ENCODE measurements at places on chromosomes 2 and 18.

GRCh38 chr2:24871852-24872333 lies 48.1 kb downstream of the ADCY3 start:
- DNase-seq: no peak

- no peak for DNase-seq
Measured at GRCh38 chr2:12173271-12173942, 427.0 kb downstream of the LPIN1 start.

DNA sequence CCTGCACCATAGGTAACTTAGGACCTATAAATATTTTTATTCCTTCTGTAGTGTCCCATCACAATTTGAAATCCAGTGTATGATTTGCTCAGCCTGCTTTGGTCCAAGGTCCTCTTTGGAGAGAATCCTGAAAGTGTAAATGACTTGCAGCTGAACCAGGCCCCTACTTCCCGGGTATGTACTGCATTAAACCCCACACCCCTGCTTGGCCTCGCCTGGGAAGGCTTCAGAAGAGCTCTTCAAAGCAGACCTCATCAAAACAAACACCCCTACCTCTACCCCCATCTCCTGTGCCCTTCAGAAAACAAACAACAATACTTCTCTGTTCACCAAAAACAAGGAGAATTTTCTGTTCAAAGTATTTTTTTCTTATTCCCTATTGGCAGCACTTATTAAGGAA lies 9.5 kb upstream of the SPTBN1 start:
- DNase-seq: no peak

- no peak for DNase-seq
Measured at GRCh38 chr2:111219285-111219684, 98.6 kb downstream of the BCL2L11 start.

DNA sequence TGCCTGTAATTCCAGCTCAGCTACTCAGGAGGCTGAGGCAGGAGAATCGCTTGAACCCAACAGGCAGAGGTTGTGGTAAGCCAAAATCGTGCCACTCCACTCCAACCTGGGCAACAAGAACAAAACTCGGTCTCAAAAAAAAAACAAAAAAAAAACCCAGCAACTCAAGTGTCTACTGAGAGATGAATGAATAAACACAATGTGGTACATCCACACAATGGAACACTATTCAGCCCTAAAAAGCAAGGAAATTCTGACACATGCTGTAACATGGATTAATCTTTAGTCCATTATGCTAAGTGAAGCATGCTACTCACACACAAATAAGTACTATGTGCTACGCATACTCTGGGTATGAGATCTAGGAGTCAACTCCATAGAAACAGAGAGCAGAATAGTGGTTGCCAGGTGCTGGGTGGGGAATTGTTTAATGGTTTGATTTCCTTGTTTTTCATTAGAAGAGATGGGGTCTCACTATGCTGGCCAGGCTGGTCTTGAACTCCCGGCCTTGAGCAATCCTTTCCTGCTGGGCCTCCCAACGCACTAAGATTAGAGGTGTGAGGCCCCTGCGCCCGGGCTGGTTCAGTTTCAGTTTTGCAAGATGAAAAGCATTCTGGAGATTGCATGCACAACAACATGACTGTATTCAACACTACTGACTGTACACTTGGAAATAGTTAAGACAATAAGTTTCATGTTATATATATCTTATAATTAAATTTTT lies 15.9 kb downstream of the SMPD4 start:
- DNase-seq: no peak

DNA sequence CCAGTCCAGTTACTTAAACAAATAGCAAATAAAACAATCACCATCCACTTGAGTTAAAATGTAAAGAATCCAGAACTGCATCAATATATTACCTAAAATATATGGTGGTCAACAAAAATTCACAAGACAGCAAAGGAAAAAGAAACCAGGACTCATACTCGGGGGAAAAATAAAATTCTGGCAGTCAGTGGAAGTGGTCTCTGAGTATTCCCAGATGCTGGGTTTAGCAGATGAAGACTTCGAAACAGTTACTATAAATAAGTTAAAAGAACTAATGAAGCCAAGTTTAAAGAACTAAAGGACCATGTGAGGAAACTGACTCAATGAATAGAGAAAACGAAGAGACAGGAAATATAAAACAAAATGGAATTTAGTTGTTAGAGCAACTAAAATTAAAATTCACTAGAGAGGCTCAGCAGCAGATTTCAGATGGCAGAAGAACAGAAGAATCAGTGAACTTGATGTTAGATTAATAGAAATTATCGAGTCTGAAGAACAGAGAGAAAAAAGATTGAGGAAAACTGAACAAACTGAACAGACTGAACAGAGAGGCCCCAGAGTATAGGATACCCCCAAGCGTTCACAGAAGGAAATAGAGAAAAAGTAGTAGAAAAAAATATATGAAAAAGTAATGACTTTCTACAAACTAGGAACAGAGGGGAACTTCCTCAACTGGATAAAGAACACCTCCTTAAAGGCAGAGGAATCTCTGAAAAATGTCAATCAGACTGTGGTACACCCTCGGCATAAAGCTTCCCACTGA lies 27.9 kb downstream of the MGAT4A start:
- no peak for DNase-seq

- DNase-seq: no peak
Measured at GRCh38 chr2:23692851-23693605, 233.9 kb downstream of the ATAD2B start.

- DNase-seq: no peak
Measured at GRCh38 chr2:173607606-173608311, 253.1 kb downstream of the CDCA7 start.

- no peak for DNase-seq
Measured at GRCh38 chr2:26581991-26582842, 58.9 kb downstream of the CIB4 start.

- no peak for DNase-seq
Measured at GRCh38 chr2:23803965-23804542, 122.9 kb downstream of the ATAD2B start.

DNA sequence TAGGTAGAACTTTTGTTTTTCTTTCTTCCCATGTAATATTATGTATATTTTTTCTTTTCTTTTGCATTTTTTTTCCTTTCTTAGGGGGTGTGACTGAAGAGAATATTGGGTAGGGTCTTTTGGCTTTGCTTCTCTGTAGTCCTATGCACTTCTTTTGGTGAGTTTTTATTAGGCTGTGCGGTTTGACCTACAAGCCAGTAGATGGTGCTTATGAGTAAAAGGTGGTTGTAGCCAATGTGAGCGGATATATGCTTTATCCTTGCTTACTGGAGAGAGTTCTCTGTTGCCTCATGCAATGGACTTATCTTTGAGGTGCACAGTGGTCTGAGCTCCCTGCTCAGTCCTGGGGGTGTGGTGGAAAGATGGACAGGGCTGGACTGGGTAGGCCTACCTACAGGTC lies 52.7 kb downstream of the DSEL start:
- DNase-seq: no peak

GRCh38 chr2:165067643-165068486 lies 112.5 kb upstream of the SLC38A11 start:
- DNase-seq: no peak

- DNase-seq: no peak
Measured at GRCh38 chr2:189138800-189139199, 40.8 kb downstream of the COL5A2 start.

All from activated CD8-positive, alpha-beta memory T cell treated with anti-CD3 and anti-CD28 coated beads for 1 hour (primary cell).